ENCODE measurements at places on chromosomes 13 and 19.

- DNase-seq = no peak
Measured at GRCh38 chr19:54302257-54302656, 10.7 kb downstream of the LILRA5 start.

DNA sequence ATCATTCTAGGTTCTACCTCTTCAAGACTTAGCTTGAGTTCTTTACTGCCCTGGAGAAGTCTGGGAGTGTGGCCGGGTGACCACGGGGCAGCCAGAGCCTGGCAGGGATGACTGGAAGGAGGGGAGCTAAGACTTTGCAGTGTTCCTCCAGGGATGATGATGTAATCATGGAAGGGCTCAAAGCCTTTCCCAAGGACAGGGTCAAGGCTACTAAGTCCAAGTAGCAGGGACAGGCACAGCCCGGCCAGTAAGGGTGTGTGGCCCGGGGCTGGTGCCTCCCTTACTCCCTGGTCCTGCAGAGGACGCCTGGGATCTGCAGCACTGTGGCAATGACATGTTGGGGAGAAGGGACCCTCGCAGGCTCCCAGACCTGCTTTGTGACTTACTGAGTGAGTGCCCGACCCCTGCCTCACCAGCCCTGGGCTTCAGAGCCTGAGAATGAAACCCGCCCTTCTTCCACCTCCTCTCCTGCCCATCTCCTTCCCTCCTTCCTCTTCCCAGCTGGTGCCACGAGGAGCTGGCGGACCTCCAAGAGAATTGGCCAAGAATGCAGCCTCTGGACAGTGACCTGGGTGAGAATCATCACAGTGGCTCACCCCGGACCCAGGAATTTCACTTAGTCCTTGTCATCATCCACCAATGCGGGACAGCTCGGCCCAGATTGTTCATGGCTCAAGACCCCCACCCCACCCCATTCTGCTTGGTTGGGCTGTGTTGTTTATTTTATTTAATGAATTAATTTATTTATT is 15.6 kb upstream of the FBXO17 start:
- DNase-seq = no peak

- DNase-seq = no peak
Measured at GRCh38 chr13:73677048-73677601, 457.1 kb downstream of the KLF12 start.

DNA sequence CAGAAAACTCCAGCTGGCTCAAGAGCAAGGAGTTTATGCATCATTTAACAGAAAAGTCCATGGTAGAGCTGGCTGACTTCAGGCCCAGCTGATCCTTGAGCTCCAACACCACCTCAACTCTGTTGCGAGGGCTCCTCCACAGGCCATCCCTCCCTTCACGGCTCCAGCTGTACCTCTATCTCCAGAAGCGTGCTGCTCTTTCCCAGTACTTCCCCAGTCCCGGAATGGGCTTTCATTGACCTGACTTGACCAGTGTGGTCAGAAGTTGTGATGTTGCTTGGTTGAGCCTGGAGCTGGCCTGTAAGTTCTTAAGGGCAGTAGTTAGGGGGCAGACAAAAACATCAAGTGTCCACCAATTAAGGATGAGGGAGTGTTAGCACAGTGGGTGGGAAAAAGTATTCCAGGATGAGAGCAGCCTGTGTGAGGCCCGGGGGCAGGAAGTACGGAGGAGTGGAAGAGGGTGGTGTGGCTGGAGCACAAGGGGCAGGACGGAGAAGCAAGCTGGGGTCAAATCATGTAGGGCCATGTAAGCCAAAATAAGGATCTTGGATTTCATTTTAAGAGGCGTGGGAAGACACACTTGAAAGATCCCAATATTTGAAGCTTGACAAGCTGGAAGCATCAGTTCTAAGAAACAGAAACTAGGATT is 24.0 kb downstream of the SKA3 start:
- DNase-seq = no peak

All from activated CD4-positive, CD25-positive, alpha-beta regulatory T cell treated with anti-CD3 and anti-CD28 coated beads, Interleukin-2, amount 50 U/mL, for 16 hours (primary cell).